NCI-H2081 (cell line): ENCODE measurements at places on chromosomes 5 and 9.

DNA sequence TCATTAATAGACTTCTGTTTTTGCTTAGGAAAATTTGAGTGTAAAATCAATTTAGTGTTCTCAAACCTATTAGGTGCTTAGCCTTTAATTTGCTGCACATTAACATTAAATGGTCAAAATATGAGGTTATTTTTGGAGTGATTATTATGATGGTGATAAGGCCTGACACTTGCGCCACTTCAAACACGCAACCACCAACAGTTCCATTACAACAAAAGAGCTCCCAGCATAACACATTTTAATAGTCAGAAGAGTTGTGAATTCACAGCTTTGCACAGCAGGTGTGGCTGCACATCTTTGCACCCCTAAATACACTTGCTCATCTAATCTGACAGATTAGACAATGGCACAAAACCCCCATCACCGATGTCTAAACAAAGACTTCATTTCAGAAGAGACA, 940.7 kb downstream of the NR2F1-AS1 start:
- DNase-seq, result peak; percentile 66

- no peak for DNase-seq
Observed at GRCh38 chr9:35716230-35716629, 15.8 kb downstream of the TLN1 start.

DNA sequence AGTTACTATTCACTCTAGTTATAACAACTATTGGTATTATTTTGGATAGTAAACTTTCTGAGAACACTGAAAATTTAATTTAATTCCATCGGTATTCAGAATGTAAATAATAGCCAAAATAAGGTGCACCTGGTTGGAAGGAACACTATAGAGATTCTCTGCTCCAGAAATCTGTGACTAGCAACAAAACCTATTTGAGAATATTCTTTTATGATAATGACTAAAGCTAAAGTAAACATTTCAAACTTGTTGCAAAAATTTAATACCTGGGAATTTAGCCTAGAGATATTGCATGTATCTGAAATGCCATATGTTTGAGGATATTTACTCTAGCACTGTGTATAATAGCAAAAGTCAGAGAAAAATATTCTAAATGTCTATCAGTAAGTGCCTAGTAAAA, 144.1 kb downstream of the PLK2 start:
- no peak for DNase-seq

- DNase-seq, result no peak
Observed at GRCh38 chr5:172177176-172177575, 10.8 kb downstream of the STK10 start.

DNA sequence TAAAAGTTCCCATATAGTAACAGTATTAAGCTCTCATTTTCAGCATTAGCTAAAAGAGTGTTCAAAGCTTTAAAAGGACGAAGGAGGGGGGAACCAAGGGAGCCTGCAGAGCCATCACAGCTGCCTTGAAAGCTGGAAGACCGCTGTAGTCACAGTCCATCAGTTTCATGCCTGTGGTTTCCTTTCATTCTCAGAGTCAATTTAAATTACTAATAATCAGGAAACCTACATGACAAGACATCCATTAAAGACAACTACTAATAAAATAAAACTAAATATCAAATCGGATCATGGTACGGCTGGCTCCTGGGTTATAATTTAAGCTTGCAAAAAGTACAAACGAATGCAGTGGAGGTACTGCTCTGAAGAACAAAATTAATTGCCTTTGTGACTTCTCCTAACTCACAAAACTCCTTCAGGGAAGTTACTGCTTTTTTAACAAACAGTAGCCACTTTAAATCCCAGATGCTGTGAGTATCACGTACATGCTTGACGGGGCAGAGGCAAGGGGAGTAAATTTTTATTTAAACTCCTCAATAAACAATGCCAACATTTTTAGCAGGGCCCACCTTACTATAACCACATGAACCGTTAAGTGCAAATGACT, 213.5 kb downstream of the DENND1A start:
- no peak for DNase-seq

- DNase-seq, result no peak
Observed at GRCh38 chr5:14958188-14958587, 86.6 kb upstream of the ANKH start.

DNA sequence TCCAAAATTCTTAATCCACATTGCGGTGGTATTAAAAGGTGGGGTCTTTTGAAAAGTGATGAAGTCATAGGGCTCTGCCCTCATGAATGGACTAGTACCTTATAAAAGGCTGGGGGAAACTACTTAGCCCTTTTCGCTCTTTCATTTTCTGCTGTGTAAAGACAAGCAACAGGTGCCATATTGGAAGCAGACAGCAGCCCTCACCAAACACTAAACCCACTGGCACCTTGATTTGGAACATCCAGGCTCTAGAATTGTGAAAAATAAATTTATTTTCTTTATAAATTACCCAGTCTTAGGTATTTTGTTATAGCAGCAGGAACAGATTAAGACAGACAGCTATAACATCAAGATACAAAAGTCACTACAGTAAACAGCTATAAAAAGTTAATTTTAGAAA, 12.8 kb downstream of the PJA2 start:
- DNase-seq, result no peak

- DNase-seq, result no peak
Observed at GRCh38 chr5:117160391-117160790, 585.8 kb upstream of the SEMA6A start.

DNA sequence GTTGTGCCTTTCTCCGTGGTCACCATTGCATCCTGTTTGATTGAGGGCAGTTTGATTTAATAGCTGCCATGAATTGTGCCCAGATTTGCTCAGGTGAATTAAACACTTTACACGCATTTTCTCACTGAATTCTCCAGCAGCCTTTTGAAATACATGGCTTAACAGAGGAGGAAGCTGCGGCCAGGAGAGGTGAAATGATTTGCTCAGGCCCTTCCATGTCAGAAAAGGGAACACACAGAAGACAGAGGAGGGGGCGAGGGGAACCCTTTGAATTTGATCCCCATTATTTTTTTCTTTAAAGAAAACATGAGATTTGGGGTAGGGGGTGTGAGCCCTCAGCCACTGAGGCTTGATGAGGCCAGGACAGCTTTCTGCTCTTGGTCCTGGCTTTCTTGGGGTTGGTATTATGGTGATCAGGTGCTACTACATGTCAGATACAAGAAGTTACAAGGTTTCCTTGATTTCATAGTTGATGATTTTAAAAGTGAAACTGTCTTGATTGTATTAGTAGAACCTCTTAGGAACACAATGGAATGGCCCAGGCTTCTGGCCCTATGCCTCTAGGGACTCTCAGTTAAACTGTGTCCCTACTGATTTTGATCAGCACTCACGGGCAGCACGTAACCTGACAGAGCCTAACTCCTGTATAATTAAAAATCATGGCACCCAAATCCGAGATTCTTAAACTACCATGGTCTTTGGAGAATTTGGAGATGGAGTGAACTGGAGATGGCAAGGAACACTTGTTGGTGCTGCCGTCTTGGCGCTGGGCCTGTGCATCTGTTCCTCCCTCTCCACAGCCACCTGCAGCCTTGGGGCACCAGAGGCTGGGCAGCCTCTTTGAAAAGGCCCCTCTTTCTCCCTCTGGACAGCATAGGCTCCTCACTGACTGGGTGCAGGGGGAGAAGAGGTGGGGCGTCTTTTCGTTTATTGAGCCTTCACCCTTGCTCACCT, 107.9 kb downstream of the TRIO start:
- DNase-seq, result no peak

- no peak for DNase-seq
Observed at GRCh38 chr5:135482381-135482933, 30.3 kb upstream of the TIFAB start.
